A673 (cell line): ENCODE measurements at places on chromosomes 1 and 21.

GRCh38 chr21:42463861-42464515 lies 32.0 kb downstream of the RSPH1 start:
- DNase-seq = peak; percentile 83

DNA sequence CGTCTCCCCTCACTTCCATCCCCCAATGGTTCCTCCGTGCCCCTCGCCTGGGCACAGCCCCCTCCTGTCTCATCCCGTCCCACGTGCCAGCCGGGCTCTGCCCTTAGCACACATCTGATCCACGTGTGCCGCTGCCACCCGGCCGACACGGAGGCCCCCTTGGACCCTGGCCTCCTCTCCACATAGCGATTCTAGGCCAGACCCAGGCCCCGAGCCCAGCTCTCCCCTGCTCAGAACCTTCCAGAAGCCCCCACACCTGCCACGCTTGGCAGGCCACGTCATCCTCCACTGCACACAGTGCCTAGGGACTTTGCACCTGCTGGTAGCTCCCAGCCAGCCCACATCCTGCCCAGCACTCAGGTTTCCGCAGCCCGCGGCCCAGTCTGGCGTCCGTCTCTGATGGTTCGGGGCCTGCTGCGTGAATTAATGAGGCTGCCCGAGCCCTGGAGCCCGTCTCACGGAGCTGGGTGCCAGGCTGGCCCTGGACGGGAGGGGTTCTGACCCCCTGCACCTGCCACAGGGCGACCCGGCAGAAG lies 20.1 kb downstream of the PLCH2 start:
- no peak for DNase-seq

DNA sequence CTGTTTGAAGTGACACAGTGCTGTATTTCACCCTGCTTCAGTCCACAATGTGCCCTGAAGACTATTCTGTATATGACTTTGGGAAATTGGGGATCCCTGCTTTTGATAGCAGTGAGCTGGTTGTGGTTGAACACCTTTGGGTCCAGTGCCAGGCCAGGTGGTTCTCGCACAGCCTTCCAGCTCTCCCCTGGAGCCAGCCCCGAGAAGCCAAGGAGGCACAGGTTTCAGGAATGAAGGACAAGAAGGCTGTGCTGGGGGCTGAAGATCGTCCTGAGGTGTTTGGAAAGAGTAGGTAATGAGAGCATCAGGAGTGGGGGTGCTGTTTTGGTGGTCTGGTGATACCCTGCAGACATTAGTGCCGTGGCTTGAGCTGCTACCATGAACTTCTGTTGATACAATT lies 131.4 kb upstream of the COL6A1 start:
- no peak for DNase-seq

DNA sequence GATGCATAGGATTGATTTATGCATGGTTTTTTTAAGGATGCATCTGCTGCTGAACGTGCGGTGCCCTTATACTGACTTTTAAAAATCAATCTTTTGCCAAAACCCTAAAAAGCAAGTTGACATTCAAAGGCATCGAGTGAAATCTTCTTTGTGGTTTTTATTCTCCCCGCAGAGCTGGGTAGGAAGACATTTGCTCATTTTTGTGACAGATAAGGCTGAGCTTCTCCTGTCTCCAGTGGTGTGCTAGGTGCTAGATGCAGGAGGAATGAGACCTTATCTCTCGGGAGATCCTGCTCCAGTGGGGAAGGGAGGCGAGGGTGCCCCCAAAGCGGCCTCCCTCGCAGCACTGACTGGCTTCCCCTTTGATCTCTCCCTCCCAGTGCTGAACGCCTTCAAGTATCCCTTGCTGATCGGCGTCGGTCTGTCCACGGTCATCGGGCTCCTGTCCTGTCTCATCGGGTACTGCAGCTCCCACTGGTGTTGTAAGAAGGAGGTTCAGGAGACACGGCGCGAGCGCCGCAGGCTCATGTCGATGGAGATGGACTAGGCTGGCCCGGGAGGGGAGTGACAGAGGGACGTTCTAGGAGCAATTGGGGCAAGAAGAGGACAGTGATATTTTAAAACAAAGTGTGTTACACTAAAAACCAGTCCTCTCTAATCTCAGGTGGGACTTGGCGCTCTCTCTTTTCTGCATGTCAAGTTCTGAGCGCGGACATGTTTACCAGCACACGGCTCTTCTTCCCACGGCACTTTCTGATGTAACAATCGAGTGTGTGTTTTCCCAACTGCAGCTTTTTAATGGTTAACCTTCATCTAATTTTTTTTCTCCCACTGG lies 14.9 kb upstream of the CD101 start:
- DNase-seq = no peak

DNA sequence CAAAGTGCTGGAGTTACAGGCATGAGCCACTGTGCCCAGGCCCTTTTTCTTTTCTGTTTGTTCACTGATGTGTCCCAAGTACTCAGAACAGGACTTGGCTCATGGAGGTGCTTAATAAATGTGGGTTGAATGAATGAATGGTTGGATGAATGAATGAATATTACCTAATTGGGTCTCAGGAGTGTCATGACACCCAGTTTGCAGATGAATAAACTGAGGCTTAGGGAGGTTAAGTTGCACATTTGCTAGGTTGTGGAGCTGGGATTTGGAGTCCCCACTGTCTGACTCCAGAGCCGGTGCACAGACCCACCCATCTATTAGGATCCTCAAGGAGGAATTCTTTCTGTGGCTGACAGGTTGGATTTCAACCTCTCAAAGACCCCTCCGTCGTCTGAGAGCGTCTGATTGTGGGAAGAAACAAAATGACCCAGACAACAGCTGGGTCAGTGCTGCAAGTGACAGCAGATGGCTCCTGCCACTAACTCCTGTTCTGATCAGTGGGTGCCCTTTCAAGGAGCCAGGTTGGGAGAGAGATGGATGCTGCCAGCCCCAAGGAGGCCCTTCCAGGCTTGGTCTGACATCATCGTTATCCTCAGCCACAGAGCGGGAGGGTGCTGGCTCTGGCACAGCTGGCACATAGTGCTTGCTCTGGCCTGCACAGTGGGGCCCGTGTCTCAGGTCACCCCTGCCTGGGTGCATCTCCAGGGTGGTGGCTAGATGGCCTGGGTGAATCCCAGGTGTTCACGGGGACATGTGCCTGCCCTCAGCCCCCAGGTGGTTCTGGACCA lies 24.2 kb downstream of the ARHGEF10L start:
- DNase-seq = no peak

- peak; percentile 82 for DNase-seq
Measured at GRCh38 chr1:23224739-23225648, 7.7 kb upstream of the HTR1D start.
